Right cardiac atrium (tissue), 5 donors: ENCODE measurements at places on chromosomes 11 and 22. TPM values are rescaled to one million over a fixed set of nuclear protein-coding genes. Genes with fewer than 3 reads are reported as not detected.

KLHL35 gene
- total RNA-seq = 0.46 TPM

E2F8 gene
- 7.9 TPM for total RNA-seq

TRPC6 gene
- total RNA-seq = 0.18 TPM

TTC17 gene
- total RNA-seq = 32.8 TPM

SYT12 gene
- 0.11 TPM for total RNA-seq

TEAD1 gene
- 100 TPM for total RNA-seq

DNA sequence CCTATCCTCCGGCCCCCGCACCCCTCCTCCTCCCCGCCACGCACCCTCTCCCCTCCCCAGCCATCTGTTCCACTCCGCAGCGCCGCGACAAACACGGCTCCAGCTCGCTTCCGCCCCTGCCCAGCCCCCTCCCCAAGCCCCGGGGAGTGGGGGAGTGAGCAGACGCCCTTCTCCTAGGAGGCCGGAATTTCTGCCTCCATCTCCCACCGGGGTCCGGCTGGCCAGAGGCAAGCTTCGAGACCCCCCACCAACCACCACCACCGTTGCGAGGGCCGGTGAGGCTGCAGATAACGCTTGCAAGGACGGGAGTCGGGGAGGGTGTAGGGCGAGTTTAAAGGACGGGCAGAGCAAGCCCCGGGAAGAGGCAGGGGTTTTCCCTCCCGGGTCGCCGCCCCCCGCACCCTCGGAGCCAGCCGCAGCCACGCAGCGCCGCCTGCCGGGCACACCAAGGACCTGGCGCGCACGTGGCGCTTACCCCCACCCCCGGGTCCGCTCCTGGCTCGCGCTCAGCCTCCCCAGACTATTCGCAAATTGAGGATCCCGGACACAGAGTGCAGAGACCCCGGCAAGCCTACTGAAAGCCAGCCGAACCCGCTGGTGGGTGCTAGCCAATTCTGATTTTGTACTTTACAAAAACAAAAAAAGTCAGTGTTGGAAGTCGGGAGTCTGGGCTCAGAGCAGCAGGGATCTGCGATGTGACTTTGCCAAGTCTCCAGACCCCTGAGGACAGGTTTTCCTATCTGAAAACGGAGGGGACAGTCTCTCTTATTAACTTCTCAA is 22.6 kb downstream of the RTN4RL2 start:
- DNase-seq = peak; percentile 81

DNA sequence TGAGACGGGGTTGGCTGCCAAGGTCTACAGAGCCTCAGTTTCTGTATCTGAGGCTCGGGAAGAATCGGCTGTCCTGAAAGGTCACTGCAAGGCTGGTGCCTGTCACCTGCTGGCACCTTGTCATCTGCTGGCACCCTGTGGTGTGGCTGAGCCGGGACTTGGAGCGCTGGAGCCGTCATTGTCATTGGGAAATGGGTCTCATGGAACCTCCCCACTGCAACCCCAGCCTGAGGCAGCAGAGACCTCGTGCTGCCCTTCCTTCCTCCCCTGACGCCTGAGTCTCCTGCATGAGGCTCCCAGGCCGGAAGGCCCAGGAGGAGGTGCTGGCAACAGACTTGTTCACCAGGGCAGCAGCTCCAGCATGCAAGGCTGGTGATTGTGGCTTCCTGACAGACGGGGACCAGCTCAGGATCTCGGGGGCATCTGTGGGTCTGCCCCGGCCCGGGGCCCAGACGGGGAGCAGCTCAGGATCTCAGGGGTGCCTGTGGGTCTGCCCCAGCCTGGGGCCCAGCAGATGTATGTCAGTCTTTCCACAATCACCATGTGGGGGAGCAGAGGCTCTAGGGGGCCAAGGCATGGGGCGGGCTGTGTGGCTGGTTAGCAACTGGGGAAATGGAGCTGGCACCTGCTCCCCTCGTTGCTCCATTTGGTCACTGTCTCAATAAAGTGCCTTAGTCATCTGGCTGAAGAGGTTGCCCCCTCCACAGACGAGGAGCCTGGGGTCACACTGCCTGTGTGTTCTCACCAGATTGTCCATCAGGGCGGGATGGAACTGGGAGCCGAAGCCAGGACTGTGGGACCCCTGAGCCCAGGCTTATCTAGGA is 668.7 kb downstream of the BRD1 start:
- DNase-seq = no peak

- no peak for DNase-seq
These were observed 33.5 kb downstream of the ENTHD1 start for GRCh38 chr22:39859903-39860588.

- no peak for DNase-seq
These were observed 70.6 kb downstream of the DDIAS start for GRCh38 chr11:82972103-82972502.

DNA sequence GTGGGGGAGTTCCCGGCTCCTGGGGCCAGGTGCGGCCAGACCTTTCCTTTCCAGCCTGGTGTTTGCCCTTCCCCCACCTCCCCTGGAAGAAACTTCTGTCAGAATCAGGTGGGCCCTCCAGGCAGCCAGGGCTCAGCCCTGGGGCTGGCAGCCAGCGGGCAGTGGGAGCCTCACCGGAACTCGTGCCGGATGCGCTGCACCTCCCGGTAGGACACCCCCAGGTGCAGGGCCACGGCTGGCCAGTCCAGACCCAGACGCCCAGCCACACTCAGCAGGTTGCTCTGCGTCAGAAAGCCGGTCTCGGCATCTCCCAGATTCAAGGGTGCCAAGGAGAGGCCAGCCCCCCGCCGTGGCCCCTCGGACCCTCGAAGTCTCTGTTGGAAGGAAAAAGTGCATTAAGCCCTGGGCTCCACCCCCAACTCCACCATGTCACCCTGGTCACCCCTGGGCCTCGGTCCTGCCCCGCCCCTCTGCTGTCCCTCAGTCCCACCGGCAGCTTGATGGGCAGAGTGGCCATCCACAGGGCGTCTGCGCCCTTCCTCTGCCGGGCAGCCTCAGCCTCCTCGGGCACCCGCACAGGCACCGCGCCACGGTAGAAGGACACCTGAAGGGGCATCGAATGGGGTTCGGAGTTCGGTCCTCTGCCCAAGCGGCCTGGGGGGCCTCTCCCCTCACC is 1.7 kb upstream of the SLC25A22 start:
- peak; percentile 61 for DNase-seq

GRCh38 chr11:10856689-10857458 is 979 bp downstream of the ZBED5 start:
- DNase-seq = no peak

GRCh38 chr22:50715776-50716175 is 22.2 kb upstream of the ACR start:
- DNase-seq = peak; percentile 26

DNA sequence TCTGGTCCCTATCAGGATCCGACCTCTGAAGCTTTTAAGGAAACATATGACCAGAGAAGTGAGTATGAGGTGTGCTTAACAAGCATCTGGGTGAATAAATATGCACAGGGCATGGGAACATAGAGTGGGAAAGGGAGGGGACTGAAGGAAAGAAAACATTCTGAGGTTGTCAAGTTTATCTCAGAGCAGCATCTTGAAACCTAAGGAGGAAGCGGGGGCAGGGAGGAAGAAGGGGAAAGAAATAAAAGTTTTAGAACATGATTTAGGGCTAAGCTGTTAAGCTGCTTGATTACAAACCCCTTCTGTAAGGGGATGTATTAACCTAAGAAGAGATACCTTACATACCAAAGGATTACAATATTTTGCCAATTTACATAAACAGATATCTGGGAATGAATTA is 24.0 kb upstream of the SC5D start:
- no peak for DNase-seq

- peak; percentile 42 for DNase-seq
These were observed 658.2 kb downstream of the NTM start for GRCh38 chr11:132028380-132029240.

- no peak for DNase-seq
These were observed 3.1 kb downstream of the NAP1L4 start for GRCh38 chr11:2989006-2989405.
